ENCODE measurements at places on chromosomes 2 and 18.

DNA sequence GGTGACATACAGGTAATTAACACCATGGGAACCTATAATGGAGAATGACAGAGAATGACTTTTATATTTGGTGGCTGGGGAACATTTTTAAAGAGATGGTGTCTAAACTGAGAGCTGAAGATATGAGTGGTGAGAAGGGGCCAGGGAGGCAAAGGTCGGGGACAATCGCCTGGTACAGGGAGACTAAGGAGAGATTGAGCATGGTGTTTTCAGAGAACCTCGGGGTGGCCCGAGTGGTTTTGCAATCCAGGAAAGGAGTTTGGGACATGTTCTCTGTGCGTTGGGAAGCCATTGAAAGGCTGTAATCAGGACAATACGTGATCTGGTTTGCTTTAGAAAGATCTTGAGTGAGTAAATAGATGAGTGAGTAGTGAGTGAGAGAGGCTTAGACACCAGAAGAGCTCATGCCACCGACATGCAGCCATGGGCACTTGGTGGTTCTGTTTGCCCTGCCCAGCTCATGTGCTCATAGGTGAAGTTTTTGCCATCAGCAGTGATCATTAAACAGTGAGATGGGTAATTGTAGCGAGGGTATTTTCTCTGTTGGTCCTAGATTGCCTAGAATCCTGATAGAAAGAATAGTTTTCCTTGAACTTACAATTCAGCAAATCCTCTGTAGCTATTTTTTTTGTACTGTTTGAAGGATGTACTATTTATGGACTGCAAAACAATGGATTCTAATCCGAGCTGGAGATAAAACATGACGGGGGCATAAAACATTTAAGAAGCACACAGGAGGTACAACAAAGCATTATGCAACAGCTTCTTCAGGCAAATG is 114.7 kb downstream of the SH3RF3 start:
- DNase-seq = no peak

- no peak for DNase-seq
These were observed 435.4 kb downstream of the BCL11A start for GRCh38 chr2:60118061-60118460.

- DNase-seq = no peak
These were observed 38.7 kb downstream of the OSR1 start for GRCh38 chr2:19319698-19320097.

GRCh38 chr2:143954186-143954585 is 565.7 kb downstream of the ZEB2 start:
- DNase-seq = no peak

- DNase-seq = no peak
These were observed 5.8 kb upstream of the SRBD1 start for GRCh38 chr2:45616658-45617411.

- DNase-seq = no peak
These were observed 92.4 kb upstream of the RASGRP3 start for GRCh38 chr2:33383855-33384598.

DNA sequence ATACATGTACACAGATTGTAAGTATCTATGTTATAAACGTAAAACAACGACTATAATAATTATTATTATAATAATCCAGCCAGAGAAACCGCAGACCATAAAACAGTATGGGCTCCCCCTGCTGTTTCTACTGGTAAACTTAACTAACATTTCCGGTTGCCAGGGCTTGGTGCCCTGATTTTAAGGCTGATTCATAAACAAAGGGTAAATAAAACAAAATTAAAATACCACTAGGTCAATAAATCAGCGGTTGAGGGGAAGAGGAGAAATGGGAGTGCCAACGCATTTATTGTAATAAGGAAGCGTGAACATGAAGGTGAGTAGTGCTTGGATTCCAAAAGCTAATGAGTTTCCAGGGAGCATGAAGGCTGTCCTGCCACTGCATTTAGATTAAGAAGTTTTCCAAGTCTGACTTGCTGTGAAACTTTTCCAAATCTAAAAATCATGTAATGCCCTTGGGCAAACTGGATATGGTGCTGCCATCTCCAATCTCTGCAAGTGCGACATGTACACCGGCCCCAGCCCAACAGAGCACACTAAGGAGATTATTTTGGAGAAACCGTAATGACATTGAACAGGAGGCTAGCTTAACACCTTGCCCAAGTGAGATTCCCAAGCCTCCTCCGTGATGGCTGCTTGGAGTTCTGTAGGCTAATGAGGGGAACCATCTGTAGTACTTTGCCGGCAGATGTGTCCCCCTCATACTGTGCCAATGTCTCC is 50.7 kb upstream of the HNRNPA3 start:
- peak; percentile 41 for DNase-seq

DNA sequence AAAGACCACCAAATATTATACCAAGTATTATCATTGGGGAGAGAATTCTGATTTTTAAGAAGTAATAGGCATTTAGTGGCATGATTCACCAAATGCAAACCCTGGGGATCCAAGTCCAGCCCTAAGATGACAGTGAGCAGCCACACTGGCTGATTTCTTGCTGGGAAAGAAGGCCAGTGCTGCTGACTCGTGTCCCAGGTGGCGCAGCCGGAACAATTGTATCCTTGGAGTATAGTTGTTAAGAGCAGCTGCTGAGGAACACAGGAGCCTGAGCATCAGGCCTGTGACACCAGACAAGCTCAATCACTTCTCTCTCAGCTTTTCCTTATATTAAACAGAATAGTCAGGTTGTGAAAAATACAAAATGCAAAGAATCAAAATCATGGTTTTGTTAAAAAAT is 48.4 kb downstream of the LRP1B start:
- DNase-seq = no peak

- no peak for DNase-seq
These were observed 166.8 kb upstream of the SP5 start for GRCh38 chr2:170548304-170548703.

DNA sequence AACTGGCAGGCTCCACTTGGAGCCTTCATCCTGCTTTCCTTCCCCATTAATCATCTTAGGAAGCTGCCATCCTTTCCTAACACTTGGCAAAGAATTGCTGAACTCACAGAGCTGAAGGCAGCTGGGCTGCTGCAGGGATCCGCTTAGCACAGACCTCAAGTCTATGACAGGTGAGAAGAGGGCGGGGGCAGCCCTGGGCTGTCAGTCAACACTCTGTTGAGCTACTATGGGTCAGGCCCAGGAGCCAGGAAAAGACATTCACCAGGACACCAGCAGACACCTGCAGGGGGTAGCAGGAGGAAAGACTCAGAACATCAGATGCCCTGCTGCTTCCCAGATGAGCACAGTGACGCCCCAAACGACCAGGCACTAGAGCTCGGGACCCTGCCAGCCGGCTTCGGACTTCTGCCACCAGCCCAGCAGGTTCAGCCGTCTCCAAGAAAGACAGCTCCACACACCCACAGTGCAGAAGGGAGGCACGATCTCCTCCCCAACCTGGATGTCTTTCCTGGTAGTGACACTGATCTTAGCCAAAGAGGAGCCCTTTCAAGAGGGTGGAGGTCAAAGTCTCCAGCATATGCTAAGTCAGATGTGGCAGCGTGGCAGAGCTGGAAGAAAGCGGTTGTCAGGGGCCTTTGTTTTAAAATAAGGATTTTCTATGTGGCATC is 55.2 kb downstream of the SNORC start:
- DNase-seq = no peak

- peak; percentile 72 for DNase-seq
These were observed 2.1 kb downstream of the BCL2L11 start for GRCh38 chr2:111122631-111123421.

- no peak for DNase-seq
These were observed 119.3 kb downstream of the PRKCE start for GRCh38 chr2:45770811-45771210.

GRCh38 chr18:42773870-42774269 is 341.6 kb downstream of the RIT2 start:
- DNase-seq = no peak

DNA sequence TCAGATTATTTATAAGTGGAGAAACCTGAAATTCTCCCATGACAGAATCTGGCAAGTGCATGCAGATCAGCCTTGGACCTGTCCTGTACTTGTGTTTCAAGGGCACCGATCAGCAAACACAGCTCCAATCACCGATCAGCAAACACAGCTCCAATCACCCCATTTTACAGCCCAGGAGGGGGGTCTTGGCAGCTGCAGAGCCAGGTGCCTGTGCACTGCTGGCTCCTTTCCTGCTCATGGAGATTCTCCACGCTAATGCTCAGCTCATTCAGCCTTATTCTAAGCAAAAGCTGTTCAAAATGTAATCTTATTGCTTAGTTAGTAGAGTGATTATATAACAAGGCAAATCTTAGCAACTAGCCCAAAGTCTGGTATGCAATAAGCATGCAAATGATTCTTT is 623.1 kb upstream of the HS6ST1 start:
- no peak for DNase-seq

- DNase-seq = no peak
These were observed 156.4 kb downstream of the SEPTIN10 start for GRCh38 chr2:109457366-109457765.

DNA sequence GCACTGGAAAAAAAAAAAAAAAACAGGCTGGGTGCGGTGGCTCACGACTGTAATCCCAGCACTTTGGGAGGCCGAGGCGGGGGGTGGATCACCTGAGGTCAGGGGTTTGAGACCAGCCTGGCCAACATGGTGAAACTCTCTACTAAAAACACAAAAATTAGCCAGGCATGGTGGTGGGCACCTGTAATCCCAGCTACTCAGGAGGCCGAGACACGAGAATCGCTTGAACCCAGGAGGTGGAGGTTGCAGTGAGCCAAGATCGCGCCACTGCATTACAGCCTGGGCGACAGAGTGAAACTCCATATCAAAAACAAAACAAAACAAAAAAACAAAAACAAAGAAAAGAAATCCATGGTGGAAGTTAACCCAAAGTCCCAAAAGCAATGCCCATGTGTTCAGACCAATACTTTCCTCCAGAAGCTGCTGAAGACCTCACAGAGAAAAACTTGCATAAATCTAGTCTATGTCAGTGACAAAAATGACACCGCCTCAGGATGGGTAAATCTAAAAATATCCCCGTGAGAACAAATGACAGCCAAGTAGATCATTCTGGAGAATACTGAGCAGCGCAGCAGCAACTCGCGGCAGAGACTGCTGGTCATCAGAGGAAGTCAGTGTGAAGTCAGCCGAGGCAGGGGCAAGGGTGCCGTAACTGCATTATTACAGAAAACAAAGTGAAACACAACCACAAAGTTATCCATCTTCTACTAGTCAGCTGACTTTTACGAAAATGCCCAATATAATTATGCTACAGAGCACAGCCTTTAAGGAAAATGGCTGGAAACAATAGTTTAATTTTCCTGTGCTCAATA is 41.0 kb downstream of the LPIN2 start:
- no peak for DNase-seq

GRCh38 chr2:152549423-152549822 is 167.8 kb downstream of the PRPF40A start:
- DNase-seq = no peak

- peak; percentile 77 for DNase-seq
These were observed 74.1 kb downstream of the COL4A3 start for GRCh38 chr2:227238238-227239237.

DNA sequence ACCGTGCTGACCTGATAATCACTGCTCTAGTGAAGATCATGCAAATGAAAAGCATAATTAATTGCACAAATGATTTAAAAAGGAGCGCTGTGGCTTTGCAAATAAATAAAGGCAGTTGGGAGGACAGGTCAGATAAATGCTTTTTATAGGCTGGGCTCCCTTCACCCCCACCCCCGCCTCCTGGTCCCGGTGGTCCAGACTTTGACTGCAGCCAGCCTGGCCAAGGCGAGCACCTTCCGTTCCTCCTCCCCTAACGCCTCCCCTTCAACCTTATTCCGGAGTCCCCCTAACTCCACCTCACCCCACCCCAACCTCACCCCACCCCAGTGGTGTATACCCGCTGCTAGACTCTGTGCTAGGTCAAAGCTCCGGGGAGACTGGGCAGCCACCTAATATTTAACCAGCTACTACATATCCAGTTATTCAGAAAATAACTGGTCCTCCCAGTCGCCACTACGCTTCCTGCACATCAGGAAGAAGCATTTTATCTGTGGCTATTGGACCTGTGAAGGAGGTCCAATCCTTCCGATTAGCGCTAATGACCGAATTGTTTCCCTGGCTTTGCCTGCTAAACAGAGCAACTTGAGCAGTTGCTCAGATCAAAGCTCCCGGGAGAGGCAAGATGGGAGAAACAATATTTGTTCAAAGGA is 3.7 kb upstream of the SP9 start:
- no peak for DNase-seq

DNA sequence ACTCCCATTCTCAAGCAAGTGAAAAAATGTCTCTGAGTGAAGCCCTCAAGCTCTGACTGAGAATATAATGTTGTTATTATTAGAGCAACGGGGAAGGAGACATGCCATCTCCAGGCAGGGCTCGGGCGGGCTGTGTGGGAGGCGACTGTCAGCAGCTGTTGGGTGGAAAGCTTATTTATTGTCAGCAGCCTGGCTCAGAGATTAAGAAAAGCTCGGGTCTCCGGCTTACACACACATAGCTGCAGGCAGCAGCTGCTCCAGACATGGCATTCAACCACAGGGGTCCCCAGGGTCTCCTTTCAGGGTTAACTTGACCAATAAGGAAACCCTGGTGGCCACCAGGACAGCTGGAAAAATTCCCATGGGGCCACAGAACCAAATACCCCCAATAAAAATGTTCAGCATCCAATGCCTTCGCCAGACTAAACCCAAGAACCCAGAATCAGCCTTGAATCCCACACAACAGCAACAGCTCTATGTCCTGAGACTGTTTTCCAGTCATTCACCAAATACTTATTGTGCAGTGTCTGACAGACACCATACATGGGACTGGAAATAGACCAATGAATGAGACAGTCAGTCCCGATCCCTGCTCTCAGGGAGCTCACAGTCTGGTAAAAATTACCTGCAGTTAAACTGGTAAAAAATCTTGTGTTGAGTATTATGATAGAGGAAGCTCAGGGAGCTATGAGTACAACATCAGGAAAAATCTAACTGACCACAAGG is 70.5 kb upstream of the RTN4 start:
- peak; percentile 70 for DNase-seq

DNA sequence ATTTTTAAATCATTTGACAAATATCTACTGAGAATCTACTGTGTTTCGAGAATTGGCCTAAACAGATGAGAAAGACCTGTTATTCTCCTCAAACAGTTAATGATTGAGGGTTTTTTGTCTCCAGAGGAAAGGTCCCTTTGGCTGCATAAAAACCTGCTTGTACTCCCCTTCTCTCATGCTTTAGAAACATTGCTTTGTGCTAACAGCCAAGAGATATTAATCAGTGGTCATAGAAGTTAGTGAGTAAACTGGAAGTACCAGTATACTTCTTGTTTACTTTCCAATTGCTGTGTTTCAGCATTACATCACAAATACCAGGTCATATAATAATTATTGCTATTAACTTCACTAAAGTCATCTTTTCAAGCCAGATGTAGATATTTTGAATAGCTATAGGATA is 34.1 kb downstream of the ITGB6 start:
- DNase-seq = no peak

- no peak for DNase-seq
These were observed 22.6 kb upstream of the TMEM214 start for GRCh38 chr2:27010139-27010538.

DNA sequence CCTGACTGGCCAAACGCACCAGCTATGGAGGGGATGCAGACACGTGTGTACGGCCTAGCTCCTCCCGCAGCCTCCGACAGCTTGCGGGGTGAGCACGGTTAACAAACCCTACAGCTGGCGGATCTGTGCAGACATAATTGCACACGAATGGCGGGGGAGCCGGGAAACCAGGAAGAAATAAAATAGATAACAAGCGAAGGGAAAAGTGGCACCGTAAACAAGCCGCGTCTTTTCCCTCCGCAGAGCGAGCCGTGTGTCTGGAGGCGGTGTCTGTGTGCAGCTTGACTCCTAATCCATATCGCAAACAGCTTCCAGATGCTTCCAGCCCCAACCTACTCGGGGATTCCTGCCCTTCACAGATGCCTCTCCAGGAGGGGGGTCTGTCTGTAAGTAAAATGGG is 853.1 kb upstream of the SALL3 start:
- no peak for DNase-seq

- DNase-seq = no peak
These were observed 290.4 kb upstream of the TNP1 start for GRCh38 chr2:217150236-217150635.

All from midbrain (tissue), 1 donor.